CD4-positive, alpha-beta T cell treated with Interleukin-6 at 100 ng/mL for 8 hours (primary cell): ENCODE measurements at places on chromosomes 11 and 22.
A peak's percentile ranks its signal among the peaks of the same experiment; 100 is the strongest.

- DNase-seq, result no peak
Observed at GRCh38 chr11:128480066-128480465, 107.3 kb downstream of the ETS1 start.

DNA sequence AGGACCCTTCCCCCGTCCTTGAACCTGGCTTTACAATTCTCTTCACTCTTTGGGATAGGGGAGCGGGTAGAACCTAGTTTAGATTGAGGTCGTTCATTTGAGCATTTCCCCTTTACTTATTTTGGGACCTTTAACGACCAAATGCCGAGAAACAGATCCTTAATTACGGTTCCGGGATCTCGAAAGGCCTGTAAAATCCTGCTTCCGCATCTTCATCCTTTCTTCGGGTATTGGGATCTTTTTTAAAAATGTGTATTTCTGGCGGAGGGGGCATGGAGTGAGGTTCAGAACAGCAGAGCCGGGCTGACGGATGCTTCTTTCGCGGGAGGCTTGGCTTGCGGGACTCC lies 395 bp upstream of the HIPK3 start:
- no peak for DNase-seq

- no peak for DNase-seq
Observed at GRCh38 chr22:19085233-19085718, 36.9 kb downstream of the DGCR2 start.

DNA sequence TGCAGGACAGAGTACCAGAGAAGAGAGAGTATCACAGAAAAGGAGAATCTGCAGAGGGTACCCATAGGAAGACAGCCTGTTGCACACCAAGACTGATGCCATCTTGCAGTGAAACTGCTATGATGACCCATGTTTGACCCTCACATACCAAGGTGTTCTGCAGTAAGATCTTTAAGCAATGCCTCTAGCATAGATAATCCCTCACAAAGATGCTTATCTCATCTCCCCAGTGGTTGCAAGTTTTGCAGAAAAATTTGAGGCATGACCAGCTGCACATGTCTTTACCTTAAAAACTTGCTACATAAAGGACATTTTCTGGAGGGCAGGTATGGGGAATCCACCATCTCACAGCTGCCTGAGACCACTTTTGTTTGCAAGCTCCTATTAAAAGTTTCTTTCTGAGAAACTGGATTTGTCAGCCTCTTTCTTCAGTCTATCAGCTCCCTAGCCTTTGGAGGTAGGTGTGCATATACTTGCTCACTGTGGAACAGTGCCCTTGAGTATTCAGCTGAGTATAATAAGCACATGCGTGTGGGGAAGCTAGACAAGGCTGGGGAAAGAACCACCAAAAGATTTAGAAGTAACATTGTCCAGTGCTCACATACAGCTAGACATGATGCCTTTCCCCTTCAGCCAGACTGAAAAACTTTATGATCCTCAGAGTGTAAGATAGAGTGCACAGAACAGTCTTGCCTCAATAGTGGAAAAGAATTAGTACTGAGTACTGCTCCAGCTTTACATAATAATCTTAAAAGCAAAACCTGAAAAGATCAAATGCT lies 100.3 kb upstream of the TEAD1 start:
- DNase-seq, result no peak

- DNase-seq, result no peak
Observed at GRCh38 chr11:132054822-132055221, 684.4 kb downstream of the NTM start.

- no peak for DNase-seq
Observed at GRCh38 chr11:45802531-45803317, 2.2 kb upstream of the SLC35C1 start.

DNA sequence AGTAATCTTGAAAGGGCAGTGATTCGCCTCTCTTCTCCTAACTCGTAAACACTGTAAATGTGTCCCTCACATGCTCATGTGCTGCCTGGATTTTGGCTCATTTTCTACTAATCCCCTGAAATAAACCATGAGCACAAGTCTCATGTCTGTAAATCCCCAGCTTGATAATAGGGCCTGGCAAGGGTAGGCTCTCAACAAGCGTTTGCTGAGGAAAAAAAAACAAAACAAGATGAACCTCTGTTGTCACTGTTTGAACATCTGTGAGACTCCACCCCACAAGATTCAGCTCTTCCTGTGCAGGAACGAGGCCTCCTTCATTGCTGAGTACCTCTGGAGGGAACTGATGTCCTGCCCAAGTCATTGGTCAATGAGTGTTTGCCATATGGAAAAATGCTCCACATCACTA lies 4.5 kb upstream of the CYB5R2 start:
- no peak for DNase-seq

DNA sequence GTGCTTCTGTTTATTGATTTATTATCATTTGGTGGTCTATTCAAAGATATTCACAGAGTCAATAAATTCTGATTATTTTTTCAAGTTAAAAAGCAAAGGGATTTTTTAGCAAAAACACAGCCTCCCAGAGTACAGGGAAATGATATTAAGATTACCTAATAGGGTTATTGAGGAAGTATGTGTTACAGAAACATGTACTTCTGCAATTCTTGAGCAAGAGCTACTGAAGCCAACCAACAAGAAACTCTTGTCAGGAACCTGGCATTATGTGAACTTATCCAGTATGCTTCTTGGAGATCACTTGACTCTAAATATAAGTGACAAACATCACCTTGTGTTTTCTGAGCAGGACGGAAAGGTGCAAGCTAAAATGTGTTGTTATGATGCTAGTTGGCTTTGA lies 42.0 kb upstream of the CARD18 start:
- no peak for DNase-seq

GRCh38 chr11:116651098-116651736 lies 121.6 kb downstream of the BUD13 start:
- no peak for DNase-seq

- no peak for DNase-seq
Observed at GRCh38 chr11:111601636-111601978, 642 bp upstream of the SIK2 start.

- DNase-seq, result peak; percentile 49
Observed at GRCh38 chr11:74011360-74012073, 2.6 kb upstream of the UCP3 start.

DNA sequence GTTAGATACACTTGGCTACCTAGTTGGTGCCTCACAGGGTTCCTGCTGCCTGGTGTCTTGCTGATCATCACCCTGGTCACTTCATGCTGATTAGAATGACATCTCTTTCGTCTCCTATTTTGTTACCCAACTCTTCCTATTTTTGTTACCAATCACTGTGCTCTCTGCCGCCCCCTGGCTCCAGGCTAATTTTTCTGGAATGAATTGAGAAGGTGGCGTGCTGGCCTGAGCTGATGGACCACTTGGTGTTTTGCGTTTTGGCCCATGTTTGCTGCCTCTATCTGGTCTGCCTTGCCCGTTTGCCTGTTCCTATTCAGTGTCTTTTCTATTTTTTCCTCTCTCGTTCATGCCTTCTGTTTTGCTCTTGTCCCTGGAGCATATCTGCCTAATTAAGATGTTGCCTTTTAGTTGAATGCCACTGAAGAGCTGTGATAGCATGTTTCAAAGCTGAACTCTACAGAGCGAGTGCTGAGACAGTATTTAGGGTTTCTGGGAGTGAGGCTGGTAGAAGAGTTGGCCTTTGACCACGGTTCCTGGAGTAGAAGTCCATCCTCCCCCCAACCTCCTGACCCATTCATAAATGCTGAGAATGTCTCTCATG lies 5.9 kb upstream of the ATF4 start:
- DNase-seq, result no peak

- no peak for DNase-seq
Observed at GRCh38 chr11:24896118-24896835, 399.4 kb downstream of the LUZP2 start.

DNA sequence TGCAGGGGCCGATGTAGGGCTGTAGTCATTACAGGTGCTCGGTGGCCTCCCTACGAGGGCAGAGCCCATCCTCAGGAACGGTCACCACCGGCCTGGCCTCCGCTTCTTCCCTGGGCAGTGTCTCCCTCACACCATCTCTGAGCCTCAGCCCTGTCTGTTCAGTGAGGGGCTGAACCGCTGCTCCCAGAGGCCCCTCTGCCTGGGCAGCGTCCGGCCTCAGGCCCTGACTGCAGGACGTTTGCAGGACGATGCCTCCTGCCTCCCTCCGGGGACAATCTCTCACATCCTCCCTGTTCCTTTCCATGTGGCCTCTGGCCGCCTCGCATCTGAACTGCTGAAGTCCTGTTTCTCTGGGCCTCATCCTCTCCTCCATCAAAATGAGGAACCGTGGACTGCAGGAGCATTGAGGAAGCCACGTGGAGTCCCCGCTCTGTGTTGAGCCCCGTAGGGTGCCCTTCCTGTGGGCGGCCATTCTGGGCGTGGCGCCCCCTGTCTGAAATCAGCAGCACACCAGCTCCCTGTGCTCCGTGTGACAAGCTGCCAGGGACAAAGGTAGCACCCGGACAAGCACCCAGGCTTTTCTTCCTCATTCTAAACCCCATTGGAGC lies 933.5 kb downstream of the BRD1 start:
- DNase-seq, result no peak

DNA sequence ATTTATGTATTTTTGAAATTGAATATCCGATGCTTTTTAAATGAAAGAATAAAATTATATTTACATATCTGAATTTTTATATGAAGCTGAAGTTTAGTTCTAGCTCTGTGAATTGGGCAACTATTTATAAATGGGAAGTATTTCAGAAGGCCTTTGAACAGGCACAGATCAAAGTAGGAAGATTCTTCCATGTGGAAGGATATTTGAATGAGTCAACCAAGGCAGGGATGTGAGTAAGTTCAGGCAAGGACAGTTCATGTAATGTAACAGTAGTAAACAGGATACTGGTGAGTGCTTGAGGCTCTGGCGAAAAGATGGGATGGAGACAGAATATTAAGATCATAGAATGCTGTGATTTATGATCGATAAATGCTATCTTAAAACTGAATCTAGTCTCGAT lies 417.8 kb upstream of the CCDC179 start:
- no peak for DNase-seq

DNA sequence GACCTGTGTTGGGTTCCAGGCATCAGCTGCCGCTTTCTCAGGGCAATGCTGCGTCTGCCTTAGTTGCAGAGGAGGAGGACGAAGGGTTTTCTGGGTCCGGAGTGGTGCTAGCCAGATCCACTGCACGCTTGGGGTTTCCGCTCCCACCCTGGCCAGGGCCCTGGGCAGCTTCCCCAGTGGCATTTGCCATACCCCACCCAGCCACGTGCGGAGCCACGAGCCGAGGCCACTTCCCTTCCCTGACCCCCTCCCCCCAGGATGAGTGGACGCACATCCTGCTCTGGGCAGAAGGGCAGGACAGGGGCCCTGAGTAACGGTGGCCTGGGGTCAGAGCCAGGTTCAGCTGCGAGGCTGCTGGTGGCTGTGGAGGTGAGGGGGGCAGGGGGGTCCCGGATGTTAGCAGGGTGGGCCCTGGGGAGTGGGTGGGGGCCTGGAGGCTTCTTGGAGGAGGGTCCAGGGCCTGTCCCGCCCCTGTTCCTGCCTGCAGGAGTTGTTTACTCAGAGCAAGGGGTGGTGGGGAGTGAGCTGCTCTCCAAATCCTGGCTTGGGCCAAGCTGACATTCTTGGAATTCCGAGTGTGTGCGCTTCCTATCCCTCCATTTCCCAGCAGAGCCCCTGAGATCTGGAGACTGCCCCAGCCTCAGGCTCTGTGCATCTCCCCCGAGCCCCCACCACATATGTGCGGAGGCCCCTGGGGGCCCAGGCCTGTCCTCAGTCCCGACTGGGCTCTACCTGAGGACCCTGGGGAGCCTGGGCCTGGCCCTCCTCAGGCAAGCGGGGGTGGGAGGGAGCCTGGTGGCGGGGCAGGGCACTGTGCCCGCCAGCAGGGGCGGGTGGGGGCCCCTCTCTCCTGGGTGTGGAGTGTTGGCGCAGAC lies 1.4 kb downstream of the TSPAN4 start:
- no peak for DNase-seq

DNA sequence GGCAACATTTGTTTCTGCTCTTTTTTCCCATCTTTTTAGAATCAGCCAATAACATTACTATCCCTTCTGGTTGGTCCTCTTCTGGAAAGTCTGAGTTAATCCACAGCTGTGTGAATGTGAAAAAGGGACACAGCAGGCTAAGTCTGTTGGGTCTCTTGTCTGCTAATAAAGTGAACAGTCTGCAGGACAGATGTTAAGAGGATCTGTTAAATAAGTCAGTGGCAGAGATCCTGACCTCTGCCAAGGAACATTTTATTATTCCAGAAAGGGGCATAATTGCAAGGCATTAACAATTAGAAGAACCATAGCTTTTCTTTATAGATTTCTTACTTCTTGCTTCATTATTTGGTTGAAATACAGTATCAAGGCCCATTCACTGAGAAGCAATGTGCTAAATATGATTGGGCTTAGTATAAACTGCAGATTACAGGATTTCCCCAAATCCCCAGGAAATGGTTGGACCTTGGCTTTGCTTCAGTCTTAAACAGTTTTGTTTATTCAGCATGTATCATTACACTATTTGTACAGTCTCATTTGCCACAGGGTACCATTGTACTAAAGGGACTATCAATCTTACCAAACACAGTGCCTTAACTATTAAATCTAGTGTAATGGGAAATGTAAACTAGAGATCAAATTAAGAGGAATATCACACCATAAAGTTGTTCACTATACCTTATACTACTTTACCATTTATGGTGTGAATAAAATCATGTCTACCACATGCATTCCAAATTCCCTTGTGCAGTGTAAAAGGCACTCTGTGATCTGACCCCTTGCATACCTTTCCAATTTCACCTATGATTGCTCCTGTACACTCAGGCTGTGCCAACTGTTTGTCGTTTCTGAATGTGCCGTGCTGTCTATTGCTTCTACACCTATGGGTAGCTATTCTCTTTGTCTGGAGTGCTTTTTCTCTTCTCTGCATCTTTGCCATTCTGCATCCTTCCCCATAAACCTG lies 274.0 kb downstream of the SOX6 start:
- no peak for DNase-seq

GRCh38 chr11:74050465-74050864 lies 41.6 kb upstream of the UCP3 start:
- DNase-seq, result no peak

DNA sequence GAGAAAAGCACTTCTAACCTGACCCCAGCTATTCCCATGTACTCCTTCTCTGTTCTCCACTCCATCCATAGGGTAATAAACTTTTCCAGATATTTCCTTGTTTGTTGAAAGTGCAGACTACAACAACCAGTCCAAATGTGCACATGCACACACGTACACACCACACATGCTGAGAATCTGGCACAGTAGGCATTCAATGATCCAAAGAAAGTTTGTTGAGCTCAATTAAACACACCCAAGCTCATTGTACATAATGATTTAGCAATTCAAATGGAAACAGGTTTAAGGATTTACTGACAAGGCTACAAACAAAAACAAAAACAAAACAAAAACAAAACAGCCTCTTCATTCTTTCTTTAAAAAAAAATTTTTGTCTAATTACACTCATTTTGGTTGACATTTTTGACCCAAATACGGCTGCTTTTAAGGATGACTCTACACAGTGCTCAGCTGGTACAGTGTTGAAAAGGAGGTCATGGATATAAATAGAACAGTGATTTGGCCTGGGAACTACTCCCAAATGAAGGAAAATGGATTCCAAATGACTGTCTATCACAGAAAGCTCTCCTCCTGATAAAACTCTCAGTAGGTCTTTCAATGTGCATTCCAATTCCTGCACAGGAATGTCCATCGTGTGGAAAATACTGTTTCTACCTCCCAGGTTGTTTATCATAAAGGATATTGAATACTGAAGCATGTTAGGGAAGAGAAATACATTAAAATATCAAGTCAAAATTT lies 232.2 kb downstream of the GUCY1A2 start:
- DNase-seq, result no peak

GRCh38 chr11:133007027-133007584 lies 525.2 kb downstream of the OPCML start:
- no peak for DNase-seq

GRCh38 chr22:38924347-38924952 lies 33.0 kb upstream of the APOBEC3A start:
- DNase-seq, result no peak

GRCh38 chr11:64396079-64396591 lies 37.2 kb downstream of the RPS6KA4 start:
- no peak for DNase-seq
